ENCODE measurements at places on chromosomes 5 and 9. TPM values are rescaled to one million over a fixed set of nuclear protein-coding genes. Genes with fewer than 3 reads are reported as not detected.

The ANKRD55 gene
- total RNA-seq = not detected

The C8G gene
- not detected for total RNA-seq

The WNT8A gene
- total RNA-seq = not detected

The CATSPER3 gene
- total RNA-seq = under 0.01 TPM

The FOXD4 gene
- not detected for total RNA-seq

The ANKRD34B gene
- total RNA-seq = not detected

The ERCC6L2 gene
- total RNA-seq = 83.3 TPM

The INSL6 gene
- total RNA-seq = not detected

DNA sequence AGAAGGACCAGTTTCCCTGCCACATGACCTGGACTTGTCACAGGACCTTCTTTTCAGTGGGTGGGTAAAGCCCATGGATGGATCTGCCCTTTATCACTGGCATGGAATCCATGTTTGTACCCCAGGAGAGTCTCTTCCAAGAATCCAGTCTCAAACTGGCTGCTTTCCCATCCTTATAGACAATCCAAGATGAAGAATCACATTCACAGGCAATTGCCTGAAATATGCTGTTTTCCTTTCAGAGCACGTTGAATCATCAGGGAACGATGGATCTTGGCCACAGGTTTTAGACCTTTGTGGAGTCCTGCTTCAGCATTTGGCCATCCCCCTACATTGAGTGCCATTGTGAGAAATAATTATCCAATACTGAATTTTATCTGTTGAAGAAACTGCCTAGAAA is 319.8 kb downstream of the ASTN2 start:
- peak; percentile 8 for DNase-seq

DNA sequence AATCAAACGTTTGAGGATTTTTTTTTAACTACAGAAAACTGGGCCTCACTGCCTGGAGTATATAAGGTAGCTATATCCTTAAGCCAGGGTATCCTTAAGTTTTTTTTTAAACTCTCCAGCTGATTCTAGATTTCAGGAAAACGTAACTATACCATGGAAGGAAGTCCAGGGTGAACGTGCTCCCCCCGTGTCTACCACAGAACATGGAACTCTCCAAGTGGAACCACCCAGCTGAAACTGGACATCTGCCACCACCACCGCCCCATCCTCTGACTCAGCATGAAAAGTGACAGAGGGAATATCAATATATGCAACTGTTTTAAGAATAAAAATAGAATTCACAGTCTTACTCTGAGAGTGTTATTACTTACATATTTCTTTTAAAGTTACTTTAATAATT is 61.3 kb downstream of the DROSHA start:
- DNase-seq = peak; percentile 54

- no peak for DNase-seq
These were observed 363.4 kb upstream of the ZNF608 start for GRCh38 chr5:125109816-125110215.

- DNase-seq = no peak
These were observed 17.9 kb downstream of the EXOSC2 start for GRCh38 chr9:130711469-130711868.

GRCh38 chr9:106482733-106483132 is 380.2 kb upstream of the ZNF462 start:
- DNase-seq = no peak

- DNase-seq = peak; percentile 82
These were observed 5.6 kb downstream of the BNC2 start for GRCh38 chr9:16864649-16865434.

- peak; percentile 21 for DNase-seq
These were observed 4.4 kb upstream of the EBF1 start for GRCh38 chr5:159104051-159104651.

DNA sequence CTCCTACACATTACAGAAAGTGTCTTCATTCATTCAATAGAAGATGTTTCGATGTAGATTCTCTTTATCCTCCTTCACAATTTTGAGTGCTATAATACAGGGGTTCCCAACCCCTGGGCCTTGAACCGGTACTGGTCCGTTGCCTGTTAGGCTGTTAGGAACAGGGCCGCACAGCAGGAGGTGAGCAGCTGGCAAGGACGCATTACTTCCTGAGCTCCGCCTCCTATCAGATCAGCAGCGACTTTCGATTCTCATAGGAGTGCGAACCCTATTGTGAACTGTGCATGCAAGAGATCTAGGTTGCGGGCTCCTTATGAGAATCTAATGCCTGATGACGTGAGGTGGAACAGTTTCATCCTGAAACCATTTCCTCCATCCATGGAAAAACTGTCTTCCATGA is 153.0 kb upstream of the SMC2 start:
- DNase-seq = no peak

DNA sequence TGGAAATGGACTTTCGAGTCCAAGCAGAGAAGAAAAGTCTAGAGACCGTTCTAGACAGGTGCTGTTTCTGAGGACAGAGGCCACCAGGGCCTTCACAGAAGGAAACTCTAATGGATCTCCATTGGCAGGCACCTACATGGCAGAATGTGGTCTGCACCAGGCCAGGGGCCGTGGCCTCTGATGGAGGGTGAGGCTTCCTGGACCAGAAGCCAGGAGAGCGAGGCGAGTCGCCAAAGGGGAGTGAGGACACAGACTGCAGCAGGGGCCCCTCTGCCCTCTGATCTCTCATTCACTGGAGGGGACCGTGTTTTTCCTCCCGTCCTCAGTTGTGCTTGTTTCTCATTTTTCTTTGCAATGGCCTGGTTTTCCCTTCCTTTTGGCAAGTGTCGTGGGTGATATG is 41.1 kb downstream of the ALG2 start:
- DNase-seq = no peak

DNA sequence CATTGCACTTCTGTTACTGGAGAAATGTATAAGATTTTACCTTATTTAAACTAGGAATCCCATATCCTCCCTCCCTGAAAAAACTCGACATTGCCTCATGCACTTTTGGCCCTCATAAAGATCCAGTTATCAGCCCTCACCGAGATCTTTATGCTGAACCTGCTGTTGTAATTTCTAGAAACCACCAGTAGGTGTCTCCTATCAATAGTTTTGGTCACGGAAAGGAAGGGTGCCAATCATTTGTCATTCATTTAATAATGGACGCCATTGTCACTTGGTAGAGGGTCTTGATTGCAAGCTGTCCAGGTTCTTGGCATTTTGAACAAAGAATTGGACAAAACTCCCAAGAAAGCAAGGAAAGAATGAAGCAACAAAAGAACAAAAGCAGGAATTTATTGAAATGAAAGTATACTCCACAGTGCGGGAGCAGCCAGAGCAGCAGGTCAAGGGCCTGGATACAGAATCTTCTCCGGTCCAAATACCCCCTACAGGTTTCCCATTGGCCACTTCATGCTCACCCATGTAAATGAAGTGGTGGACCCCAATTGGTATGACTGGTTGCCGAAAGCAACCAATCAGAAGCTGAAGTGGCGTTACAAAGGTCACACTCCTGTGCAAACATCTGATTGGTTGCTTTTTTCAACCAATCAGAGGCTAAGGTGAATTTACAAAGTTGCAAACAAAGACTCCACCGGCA is 524.3 kb downstream of the PSAT1 start:
- peak; percentile 42 for DNase-seq

DNA sequence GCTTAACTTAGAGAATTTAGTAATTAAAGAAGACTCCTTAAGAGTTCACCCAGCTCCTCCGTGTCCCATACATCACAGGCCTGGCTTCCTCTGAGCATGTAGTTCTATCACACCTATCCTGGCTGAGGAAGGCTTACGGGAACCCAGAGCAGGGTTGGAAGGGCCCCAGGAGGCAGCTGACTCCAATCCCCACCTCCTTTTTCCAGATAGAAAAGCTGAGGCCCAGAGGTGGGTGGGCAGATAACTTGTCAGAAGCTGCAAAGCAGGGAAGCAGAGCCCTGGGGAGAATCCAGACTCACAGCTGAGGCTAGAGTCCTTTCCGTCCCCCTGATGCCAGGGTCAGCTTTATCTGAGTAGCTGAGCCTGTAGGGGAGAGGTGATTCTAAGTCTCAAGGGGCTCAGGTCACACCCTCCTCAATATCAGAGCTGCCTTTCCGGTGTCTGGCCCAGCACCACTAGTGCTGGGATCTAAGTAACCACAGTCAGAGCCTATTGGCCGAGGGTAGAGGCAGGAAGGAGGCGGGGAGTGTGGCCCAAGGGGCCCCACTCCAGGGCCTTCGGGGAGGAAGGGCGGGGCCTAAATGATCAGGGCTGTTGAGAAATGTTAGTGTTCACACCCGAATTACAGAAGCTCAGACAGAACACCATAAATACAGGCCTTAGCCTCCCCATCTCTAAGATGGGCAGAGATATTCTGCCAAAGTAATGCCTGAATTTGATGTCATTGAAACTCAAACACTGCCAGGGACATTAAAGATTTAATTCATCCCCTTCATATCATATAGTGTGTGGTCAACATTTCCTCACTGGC is 9.9 kb downstream of the CCDC69 start:
- no peak for DNase-seq

DNA sequence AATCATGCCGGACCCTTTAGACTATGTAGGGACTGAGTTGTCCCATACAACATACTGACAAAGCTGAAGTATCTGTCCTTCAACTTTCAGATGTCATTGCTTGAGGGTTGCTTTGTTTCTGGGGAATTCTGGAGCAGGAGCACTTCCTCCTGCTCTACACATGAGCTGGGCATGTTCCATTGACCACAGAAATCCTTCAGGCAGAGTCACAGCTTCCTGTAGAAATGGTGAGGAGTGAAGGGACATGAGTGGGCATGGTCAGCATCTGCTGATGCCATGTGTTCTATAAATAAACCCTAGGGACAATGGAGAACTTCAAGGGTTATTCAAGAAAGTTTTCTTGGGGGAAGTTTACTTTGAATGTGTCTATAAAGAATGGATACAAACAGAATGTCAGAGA is 296.6 kb upstream of the FBXL7 start:
- peak; percentile 34 for DNase-seq

- DNase-seq = no peak
These were observed 185.8 kb downstream of the KCTD16 start for GRCh38 chr5:144356489-144356888.

- no peak for DNase-seq
These were observed 35.7 kb downstream of the PFDN1 start for GRCh38 chr5:140267201-140267540.

DNA sequence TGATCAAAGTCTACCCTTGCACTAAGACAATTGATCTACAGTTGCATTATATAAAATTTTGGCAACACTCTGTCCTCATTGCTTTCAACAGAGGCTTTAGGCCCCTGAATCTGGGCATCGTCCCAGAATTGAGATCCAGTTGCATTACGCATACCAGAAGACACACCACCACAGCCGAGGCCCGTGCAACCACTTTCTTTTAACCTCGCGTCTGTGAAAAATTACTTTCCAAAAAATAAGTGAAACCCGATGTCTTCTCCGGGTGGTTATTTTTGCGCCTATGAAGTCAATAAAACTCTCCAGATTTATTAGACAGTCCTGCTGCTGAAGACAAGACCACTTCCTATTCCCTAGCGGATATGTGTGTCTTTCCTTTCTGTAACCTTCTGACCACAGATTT is 52.1 kb upstream of the NFIB start:
- DNase-seq = peak; percentile 93

GRCh38 chr9:72440378-72440777 is 75.4 kb upstream of the ZFAND5 start:
- no peak for DNase-seq

- no peak for DNase-seq
These were observed 580.7 kb downstream of the KIF4B start for GRCh38 chr5:155594270-155594669.

- DNase-seq = no peak
These were observed 128.5 kb upstream of the HMHB1 start for GRCh38 chr5:143683459-143683858.

GRCh38 chr5:3010301-3010952 is 258.9 kb upstream of the IRX2 start:
- no peak for DNase-seq

GRCh38 chr5:82096249-82096648 is 124.4 kb downstream of the ATG10 start:
- no peak for DNase-seq

Data from IMR-90 (cell line).